ENCODE measurements at places on chromosomes 5 and 9.

DNA sequence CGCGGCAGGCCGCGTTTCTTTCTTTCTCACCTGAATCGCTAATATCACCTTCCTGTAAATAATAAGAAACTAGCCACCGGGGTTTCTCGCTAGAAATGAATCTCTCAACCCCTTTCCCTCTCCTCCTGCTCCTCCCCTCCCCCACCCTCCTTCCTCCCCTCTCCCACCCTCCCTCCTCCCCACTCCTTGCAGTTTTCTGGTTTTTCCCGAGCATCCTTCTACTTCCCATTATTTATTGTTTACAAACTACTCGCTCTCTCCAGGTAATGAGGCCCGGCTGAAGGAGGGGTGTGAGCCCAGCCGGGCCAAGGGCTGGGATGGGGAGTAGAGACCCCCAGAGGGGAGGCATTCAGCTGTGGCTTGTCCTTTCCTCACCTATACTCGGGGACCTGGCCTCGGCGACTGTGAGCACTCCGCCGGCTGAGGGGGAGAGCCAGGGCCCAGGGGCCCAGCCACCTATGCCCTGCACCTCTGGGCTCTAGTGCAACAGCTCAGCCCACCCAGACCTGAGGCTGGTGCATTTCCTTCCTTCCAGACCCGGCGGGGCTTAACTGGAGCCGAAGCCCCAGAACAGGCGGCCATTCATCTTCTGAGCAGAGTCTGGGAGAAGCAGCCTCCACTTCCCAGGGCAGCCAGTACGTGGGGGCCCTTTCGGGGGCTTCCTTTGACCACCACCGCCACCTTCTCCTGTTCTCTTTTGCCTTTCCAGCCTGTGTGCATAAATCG lies 2.1 kb upstream of the IRX4 start:
- no peak for DNase-seq

DNA sequence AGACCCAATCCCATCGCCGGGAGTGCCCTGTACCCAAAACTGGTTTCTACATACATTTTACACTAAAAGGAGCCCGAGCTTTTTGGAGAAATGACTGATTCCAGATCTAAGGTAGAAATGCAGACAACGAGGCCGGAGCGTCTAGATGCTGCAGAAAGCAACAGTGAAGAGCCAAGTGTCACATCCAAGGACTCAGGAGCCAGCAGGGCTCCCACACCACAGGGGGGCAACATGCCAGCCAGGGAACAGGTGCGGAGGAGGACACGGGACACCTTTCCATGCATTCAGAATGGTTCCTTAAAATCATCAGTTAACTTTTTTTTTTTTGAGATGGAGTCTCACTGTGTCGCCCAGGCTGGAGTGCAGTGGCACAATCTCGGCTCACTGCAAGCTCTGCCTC lies 23.1 kb upstream of the NRARP start:
- DNase-seq = no peak

- peak; percentile 5 for DNase-seq
Observed at GRCh38 chr5:157497875-157498611, 38.0 kb downstream of the NIPAL4 start.

DNA sequence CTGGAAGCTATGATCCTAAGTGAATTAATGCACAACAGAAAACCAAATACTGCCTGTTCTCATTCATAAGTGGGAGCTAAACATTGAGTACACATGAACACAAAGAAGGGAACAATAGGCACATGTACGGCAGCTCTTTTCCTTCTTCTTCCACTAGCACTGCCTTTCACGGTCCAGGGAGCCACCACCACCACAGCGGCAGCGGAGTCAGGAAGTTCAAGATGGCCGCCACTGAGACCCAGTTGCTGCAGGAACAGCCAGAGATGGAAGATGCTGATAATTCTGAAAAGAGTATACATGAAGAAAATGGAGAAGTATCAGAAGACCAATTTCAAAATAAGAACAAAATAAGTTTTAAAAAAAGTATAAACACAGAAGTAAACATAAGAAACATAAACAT lies 39.5 kb upstream of the TNFSF15 start:
- peak; percentile 23 for DNase-seq

DNA sequence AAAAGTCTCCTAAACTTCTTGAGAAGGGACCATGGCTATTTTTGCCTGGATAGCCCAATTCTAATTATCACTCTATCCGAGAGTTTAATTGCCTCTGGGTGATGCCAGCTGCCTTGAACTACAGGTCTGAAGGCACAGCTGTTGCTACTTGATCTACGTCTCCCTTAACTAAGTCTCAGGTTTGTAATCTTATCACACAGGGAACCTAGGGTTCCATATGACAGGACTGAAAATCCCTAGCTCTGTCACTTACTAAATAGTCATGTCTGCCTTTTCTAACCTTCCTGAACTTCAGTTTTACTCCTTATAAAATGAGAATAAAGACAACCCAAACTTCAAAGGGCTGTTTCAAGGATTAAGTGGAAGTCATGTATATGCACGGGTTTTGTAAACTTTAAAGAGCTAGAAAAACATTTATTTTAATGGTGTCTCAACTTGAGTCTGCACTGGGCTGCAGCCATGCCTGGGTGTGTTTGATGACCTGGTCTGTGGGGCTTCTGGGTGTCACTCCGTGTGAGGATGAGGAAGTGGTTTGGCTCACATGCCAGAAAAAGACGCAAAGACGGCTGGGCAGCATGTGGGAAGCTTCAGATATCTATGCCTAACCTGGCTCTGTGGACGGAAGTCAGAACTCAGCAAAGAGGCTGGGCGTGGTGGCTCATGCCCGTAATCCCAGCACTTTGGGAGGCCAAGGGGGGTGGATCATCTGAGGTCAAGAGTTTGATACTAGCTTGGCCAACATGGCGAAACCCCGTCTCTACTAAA lies 129.3 kb upstream of the SLC44A1 start:
- no peak for DNase-seq

- no peak for DNase-seq
Observed at GRCh38 chr9:785997-786396, 55.5 kb upstream of the DMRT1 start.

DNA sequence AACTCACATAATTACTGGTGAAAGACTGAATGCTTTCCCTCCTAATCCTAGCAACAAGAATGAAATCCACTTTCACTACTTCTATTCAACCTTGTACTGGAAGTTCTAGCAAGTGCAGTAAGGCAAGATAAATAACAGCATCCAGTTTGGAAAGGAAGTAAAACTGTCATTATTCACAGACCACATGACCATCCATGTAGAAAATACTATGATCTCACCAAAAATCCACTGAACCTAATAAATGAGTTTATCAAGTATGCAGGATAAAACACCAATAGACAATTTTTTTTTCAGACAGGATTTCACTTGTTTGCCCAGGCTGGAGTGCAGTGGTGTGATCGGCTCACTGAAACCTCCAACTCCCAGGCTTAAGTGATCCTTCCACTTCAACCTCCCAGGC lies 117.7 kb downstream of the TMEM167A start:
- no peak for DNase-seq

DNA sequence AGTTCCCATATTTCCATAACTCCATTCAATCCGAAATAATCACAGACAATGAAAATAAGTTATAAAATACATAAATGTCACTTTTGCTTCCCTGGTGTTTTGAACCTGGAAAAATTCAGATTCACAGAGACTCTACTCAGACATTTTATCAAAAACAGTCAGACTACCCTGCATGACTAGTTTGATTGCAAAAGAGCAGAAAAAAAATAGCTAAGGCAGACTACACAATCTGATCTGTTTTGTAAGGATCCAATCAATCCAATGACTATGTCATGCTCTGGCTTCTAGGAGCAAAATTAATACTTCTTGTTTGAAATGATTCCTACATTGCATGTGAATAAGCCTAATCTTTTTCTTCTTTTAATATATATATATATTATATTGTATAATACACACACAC lies 1262.6 kb downstream of the EFNA5 start:
- no peak for DNase-seq

DNA sequence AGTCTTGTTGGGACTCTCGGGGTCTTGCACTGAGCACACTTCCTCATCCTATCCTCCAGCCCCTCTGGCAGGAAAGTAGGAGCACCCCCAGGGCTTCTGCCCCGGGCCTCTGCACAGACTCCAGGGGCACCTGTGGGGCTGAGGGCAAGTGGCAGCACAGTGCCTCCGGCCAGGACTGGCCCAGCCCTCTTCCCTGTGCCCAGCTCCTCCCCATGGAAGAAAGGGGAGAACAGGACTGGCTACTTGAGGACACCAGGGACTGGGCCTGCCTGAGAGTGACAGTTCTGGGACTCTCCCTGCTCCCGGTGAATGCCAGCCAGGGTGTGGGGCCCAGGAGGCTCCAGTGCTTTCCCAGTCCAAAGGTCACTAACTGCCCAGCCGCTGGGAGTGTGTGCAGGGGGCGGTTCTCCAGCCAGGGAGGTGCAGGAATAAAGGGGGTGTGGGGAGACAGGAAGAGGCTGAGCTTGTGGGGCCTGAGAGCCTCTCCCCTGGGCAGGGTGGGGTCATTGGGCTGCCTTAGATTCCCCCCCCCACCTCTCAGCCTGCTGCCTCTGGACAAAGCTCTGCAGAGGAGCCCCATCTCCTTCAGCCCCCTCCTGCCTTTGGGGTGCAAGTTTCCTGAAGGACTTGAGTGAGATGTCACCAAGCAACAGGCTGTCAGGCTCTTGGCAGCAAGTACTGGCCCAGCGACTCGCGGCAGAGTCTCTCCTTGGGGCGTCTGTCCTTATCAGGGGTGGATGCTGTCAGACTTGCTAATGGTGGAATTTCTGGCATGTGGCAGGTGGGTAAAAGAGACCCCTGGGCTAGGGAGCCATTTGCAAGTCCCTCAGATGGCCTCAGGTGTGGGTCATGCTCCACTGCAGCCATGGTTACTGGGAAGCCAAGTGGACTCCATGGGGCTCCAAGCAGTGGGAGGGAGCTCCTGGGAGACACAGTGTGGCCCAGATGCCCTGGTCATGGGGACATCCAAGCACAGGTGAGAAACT lies 19.1 kb upstream of the JADE2 start:
- no peak for DNase-seq
